ENCODE measurements at places on chromosomes 5 and 9.

GRCh38 chr5:178232920-178233429, 373 bp upstream of the PHYKPL start:
- DNase-seq = no peak

DNA sequence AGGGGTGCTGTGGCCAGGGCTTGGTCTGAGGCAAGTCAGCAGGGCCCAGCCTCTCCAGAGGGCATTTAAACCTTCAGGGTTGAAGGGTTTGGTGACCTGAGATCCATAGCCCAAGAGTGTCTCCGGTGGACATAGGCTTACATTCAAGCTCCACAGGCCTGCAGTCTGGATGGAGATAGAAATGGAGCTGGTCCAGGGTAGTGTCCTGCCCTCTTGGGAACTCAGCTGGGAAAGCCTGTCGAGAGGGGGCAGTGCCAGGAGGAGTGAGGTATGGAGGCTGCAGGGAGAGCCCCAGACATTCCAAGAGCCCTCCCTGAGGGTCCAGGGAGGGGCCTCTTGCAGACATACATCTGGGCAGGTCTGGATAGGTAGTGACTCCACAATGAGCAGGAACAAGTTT, 177.0 kb upstream of the MVB12B start:
- DNase-seq = no peak

DNA sequence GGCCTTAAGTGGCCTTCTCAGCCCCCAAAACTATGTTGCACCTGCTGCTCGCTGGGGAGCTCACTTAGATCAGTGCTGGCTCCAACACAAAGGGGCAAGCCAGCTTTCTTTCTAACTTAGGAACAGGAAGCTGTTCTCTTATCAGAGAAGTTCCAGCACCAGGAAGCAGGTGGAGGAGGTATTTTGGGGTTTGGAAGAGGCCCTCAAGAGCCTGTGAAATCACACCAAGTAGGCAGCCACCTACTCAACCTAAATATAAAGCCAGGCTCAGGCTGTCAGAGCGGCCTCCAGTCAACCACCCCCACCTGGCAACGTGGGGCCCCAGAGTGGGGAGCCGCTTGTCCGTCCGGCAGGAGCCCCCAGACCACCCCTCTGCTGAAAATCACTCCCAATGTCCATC, 152.8 kb downstream of the OLFM1 start:
- no peak for DNase-seq

DNA sequence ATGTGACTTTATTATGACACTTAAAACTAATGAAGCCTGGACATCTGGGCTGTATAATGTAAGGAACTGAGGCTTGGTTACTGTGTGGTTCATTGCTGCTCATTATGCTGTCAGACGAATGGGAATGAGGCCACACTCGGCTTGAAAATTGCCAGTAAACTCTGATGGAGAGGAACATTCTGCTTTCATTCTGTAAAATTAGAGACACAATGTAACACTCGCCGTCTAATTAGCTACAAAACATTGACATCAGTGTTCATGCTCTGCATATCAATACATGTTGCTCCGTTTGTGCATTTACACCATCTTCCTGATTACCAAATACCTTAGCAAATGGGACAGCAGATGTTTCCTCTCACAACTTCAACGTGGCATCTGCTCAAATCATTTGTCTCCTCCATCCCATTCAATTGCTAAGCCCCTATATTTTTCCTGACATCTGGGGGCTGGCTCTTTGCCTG, 133.0 kb downstream of the SLC28A3 start:
- no peak for DNase-seq

- DNase-seq = no peak
Observed at GRCh38 chr9:95350266-95350665, 32.8 kb upstream of the FANCC start.

GRCh38 chr5:55044175-55044574, 20.1 kb downstream of the GZMK start:
- no peak for DNase-seq

DNA sequence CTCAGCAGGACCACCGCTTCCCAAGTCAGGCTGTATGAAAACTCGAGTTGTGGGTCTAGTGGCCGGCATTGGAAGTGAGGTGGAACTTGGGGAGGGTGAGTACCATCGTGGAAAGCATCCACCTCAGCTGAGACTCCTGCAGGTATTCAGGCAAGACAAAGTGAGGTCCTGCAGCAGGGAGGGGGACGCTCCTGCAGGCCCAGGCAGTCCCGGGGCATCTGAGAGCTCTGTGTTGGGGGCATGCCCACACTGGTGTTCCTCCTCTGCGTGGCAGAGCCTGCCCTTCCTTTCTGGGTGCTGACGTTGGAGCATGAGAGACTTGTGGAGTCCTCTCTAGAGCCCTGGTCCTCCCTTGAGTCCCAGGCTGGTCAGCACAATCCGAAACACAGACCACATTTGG, 187.7 kb downstream of the CACNA1B start:
- DNase-seq = no peak

- DNase-seq = no peak
Observed at GRCh38 chr9:1604942-1605560, 410.1 kb upstream of the SMARCA2 start.

DNA sequence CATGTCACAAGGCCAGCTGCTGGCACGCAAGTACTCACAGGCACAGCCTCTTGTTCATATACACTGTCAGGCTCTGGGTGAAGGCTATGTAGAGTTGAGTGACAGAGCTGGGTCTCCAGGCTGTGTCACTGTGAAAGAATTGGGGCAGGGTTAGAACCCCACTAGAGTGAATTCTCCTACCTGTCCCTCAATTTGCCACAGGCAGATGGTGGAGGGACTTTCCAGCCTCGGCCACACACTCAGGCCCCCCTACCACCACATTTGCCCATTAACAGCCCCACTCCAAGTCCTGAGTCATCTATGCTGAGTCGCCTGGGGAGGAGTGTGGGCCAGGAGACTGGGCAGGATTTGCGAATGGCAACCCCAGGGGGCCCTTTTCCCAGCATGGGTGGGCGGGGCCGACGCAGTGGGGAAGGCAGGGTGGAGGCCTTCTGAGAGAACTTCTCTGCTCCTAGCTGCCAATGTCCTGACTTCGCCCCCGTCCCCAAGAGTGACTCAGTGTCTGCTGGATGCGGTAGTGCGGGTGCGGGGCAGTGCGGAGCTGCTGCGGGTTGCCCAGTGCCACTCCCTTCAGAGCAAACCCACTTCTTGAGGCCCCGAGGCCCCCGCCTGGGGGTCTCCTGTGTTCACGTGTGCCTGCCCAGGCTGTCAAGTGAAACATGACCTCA, 50.3 kb upstream of the PSD2 start:
- no peak for DNase-seq

DNA sequence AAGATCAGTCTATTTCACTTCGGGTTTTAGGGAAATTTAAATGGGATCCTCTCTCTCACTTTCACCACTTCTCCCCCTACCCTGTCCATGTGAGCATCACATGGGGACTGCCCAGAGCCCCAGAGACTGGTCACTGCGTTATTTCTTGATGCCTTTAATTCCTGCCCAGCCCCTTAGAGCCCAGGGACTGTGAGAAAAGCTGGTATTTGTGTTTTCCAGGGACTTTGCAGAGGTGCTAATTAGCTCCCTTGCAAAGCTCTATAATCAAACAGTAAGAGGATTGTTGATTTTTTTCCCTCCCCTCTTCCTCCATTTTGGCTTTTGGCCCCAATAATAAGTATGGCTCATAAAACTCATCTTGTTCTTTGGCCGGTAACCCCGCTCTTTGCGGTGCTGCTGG, 35.6 kb downstream of the NTRK2 start:
- DNase-seq = no peak

GRCh38 chr5:4511996-4512656, 628.0 kb upstream of the ADAMTS16 start:
- no peak for DNase-seq

GRCh38 chr5:100913298-100913697, 10.2 kb upstream of the ST8SIA4 start:
- no peak for DNase-seq

GRCh38 chr5:34621277-34622097, 34.6 kb upstream of the RAI14 start:
- DNase-seq = no peak

DNA sequence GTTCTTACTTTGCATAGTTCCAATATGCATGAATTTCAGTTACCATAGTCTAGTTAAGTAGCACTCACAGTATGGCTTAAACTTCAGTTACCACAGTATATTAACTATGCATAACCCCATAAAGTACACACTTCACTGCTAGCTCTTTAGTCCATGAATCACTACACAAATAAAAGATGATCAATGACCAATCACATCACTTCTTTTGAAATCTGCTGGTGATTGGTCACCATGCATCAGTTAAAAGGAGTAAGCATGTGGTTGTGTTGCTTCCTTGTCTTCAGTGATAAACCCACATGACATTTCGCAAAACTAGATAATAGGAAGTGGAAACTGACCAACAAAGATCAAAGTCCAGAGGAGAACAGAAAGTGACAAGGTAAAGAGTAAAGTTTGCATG, 79.0 kb downstream of the TAF11L14 start:
- DNase-seq = no peak

- DNase-seq = no peak
Observed at GRCh38 chr9:77735494-77735893, 87.4 kb upstream of the GNA14 start.

GRCh38 chr9:115192835-115193525, 75.0 kb upstream of the TNC start:
- no peak for DNase-seq

GRCh38 chr9:129336130-129336528, 158.1 kb upstream of the IER5L start:
- DNase-seq = no peak

- no peak for DNase-seq
Observed at GRCh38 chr9:93292664-93293328, 108.9 kb downstream of the WNK2 start.

GRCh38 chr9:8389531-8389930, 590.0 kb upstream of the DMAC1 start:
- DNase-seq = no peak

GRCh38 chr5:161697001-161697400, 11.5 kb downstream of the GABRA6 start:
- DNase-seq = no peak

- no peak for DNase-seq
Observed at GRCh38 chr5:150112201-150113046, 26.1 kb upstream of the CSF1R start.

- no peak for DNase-seq
Observed at GRCh38 chr9:82129708-82130107, 141.1 kb downstream of the SPATA31D1 start.

DNA sequence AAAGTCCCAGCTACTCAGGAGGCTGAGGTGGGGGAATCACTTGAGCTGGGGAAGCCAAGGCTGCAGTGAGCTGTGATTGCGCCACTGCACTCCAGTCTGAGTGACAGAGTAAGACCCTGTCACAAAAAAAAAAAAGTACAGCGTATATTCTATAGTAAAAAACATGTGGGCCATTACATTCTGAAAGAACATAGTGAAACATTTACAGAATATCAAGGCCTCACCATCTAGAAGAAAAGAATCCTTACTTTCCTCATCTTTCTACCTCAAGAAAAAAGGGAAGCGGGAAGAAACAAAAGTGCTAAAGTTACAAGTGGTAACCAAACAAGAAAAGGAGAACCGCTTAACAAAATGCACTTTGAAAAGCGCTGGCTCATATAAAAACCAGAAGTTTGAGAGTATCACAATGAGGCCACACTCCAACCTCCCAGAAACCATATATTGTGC, 5.7 kb upstream of the SYK start:
- no peak for DNase-seq

- DNase-seq = no peak
Observed at GRCh38 chr5:60492958-60493357, 207.0 kb downstream of the DEPDC1B start.

DNA sequence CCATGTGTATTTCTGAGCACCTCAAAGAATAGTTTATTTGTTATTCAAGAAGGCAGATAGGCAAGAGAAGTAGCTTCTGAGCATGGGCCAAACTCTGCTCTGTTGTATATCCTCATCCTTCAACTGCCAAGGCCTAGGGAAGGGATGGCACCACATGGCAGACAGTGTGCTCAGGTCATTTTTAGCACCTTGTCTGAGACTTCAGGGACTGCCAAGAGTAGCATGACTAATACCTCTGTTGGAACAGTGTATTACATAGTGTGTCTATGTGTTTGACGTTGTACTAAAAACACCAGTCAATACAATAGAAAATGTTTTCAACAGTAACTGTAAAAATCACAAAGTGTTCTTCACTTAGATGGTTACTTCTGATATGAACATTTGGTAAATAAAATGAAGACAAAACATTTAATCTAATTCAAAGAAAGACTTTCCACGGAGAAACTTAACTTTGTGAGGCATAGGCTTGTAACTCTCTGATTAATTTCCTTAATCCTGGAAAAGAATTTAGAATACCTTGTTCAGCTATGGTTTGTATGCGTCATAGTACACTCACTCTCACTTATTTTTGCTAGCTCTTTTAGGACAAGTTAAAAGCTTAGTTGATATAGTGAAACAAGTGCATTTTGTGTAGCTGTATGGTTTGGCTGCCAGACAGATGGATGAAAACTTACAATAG, 318.4 kb upstream of the RIOK2 start:
- DNase-seq = no peak
